ENCODE measurements at places on chromosomes 12 and 14.

DNA sequence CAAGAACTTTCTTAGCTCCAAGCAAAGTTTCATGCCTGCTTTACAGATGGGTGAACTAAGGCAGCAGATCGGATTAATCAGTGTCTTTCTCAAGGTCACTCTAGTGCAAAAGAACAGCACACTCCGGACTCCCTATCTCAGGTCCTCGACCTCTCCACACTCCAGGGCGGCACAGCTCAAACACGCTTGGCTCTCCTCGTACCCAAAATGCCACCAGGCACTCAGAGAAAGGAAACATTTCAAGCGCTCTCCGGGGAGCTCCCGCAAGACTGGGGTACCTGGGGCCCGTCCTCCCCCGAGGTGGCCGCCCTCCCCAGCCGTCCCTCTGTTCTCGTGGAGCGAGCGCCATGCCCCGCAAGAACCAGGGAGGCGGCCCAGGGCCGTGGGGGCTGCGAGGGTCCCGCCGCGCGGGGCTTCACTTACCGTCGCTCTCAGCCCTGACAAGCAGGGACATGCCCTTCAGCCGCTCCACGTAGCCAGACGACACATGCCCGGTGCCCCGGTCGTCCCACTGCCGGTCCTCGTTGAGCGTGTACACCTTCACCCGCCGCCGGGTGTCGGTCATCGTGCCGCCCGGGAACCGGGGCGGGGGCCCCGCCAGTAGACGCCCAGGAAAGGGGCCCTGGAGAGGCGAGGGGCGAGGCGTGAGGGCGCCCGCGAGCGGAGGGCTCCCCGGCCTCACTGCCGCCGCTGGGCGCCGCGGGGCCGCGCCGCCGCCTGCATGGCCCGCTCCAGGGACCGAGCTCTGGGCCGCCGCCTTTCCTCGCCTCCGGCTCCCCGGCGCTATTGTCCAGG, 830 bp downstream of the PPP4R3A start:
- peak; percentile 2 for ATAC-seq

DNA sequence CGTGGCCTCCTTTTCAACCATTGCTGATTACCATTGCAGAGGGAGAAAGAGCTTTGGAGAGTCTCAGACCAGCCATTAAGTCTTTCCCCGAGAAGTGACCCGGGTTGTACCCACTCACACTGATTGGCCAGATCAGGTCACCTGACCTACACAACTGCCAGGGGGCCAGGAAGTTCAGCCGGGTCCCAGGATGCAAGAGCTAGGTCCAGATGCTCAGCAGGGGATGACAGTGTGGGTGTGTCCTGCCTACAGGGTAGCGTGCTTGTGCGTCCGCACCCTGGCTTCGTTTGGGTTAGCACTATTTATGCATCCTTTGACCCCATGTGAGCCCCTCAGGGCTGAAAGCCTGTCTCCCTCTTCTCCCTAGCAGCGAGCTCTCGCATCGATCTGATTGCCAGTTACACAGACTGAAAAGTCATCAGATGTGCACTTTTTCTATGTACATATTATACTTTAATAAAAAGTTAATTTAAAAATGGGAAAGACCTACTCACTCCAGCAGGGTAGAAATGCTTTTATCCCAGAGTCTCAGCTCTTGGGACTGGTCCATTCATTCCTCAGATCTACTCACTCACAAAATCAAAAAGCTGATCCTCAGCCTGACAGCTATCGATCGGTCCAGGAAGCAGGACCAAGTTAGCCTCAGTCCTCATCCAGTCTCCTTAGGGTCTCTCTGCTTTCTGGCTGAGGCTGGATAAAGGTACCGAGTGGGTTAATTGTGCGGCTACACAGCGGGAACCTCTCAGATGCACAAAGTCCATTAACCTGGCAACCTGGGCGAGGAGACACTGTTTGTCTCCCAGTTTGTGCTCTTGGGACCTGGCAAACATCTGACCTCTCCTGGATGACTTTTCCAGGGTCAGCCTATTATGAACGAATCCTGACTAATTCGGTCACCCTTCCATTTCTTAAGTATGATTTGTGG, 68.0 kb downstream of the SERPINA3 start:
- no peak for ATAC-seq

DNA sequence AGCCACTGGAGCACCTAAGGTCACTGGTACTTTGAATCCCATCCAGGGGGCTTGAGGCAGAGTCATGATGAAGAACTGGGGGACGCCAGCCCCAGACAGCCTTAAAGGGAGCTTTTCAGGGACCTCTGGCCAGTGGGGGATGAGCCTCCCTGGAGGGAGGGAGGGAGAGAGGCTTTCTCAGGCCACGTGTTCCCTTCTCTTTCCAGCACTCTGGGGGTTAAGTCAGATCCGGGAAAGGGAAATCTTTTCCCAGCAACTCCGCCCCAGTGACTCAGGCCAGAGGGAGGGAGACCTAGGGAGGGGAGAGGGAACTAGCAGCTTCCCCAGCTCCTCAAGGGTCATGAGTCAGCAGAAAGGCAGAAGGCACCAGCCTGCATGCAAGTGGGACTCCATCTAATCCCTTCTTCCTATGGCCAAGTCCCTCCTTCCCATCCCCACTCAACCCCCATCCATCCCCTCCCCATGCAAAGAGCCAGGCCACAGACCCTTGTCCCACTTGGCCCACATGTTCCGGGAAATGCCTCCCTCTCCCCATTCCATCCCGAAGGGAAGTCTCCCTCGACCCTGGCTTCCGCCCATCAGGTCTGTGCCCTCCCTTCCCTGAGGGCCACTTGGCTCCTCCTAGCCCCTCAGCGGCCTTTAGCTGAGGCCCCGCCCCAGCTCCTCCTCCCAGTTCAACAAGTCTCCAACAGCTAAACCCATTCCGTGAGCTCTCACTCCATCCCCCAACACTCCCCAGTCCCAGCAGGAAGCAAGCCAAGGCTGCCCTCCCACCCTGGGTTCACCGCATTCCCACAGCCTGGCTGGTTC, 5.6 kb downstream of the TNFRSF1A start:
- ATAC-seq, result peak; percentile 81

- ATAC-seq, result no peak
Observed at GRCh38 chr14:80615831-80616230, 325.7 kb downstream of the CEP128 start.

GRCh38 chr12:95611676-95612309, 60.5 kb upstream of the USP44 start:
- ATAC-seq, result no peak

DNA sequence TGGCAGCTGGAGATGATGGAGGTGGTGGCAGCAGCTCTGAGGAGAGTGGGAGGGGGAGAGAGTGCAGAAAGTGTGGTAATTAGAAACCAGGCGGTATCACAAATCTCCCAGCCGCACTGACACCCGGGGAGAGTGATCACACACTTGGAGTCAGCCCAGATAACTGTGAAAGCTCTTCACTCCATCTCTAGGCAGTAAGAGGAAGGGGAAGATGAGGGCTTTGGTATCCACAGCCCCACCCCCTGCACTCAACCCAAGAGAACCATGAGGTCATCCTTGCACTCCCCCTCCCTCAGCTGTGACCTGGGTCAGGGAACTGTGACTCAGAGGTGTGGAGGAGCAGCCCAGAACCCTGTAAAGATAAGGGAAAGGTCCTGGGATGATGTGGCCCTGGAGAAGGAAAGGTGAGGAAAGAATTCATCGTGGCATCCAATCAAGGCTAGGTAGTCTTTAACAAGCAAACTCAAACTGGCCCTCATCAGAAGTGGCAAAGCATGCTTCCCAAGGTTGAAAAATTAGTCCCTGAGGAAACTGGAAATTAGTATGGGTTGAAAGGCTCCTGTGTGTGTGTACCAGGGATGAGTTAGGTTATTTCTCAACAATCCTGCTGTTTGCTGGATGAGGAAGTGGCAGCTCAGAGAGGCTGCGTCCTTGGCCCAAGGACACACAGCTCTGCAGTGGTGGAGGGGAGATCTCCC, 111.0 kb upstream of the LHX5 start:
- ATAC-seq, result no peak

DNA sequence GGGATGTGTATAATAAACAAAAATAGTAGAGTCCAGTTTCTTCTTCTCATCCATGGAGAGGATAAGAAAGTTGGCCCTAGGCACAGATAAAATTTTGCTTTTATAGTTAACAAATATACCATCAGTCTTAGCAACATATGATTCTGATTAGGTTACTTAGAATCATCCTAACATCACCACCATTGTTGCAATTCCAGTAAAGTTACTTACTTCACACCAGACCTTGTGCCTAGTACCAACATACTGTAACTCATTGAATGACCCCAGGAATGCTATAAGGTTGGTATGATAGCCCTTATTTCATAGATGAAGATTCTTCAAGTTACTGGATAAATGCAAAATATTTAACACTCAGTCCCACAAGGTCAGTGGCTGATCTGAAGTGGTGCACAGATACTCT, 183.8 kb upstream of the ATP2B1 start:
- no peak for ATAC-seq

GRCh38 chr14:30211326-30211725, 283.7 kb upstream of the PRKD1 start:
- peak; percentile 18 for ATAC-seq

DNA sequence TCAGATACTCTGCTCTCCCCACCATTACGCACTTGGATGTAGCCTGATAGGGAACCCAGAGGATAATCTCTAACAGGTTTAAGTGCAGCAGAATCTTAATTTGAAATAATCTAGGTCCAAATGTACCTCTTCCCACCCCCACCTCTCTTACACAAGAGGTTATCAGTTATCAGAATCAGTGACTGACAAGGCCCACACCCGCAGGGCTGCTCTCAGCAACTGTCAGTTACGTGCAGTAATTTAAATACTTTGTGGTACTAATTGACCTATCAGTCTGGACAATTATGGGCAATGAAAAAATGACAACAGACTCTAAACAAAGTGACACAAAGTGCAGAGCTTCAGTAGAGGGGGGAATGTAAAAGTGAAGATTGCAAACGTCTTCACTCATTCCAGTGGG, 74.0 kb downstream of the CLIP1 start:
- no peak for ATAC-seq

DNA sequence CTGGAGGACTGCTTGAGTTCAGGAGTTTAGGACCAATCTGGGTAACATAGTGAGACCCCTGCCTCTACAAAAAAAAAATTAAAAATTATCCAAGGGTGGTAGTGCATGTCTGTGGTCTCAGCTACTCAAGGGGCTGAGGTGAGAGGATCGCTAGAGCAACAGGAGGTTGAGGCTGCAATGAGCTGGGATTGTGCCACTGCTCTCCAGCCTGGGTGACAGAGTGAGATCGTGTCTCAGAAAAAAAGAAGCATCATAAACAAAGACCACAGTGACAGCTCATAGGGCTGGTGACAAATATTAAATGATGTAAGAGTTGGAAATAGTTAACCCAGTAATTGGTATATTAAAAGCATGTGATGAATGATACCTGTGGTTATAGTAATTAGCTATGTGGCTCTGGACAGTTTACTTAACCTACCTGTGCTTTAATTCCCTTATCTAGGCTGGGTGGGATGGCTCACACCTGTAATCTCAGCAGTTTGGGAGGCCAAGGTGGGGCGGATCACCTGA, 68.0 kb downstream of the GSC start:
- no peak for ATAC-seq

DNA sequence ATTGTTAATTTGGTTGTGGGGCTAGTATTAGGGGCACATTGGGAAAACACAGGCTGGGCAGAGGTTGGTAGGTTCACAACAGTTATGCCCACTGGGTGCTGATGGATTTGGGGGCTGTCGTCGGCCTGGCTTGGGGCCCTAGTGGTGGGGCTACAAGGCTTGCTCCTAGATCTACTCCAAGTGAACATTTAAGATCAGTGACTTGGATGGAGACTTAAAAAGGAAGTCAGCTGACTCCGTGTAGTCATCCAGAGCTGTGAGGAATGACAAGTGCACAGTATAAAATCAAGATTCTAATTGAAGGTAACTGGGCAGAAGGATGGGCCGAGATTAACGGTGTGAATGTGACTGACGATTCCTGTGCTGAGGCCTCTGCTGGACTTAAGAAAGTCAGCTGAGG, 12.8 kb upstream of the NR4A1 start:
- ATAC-seq, result no peak

- ATAC-seq, result no peak
Observed at GRCh38 chr12:121189619-121190155, 20.2 kb upstream of the P2RX4 start.

Data from SK-N-SH treated with all-trans-retinoic acid at 6 μM for 48 hours (cell line).